ENCODE measurements at places on chromosomes 7 and 10.

DNA sequence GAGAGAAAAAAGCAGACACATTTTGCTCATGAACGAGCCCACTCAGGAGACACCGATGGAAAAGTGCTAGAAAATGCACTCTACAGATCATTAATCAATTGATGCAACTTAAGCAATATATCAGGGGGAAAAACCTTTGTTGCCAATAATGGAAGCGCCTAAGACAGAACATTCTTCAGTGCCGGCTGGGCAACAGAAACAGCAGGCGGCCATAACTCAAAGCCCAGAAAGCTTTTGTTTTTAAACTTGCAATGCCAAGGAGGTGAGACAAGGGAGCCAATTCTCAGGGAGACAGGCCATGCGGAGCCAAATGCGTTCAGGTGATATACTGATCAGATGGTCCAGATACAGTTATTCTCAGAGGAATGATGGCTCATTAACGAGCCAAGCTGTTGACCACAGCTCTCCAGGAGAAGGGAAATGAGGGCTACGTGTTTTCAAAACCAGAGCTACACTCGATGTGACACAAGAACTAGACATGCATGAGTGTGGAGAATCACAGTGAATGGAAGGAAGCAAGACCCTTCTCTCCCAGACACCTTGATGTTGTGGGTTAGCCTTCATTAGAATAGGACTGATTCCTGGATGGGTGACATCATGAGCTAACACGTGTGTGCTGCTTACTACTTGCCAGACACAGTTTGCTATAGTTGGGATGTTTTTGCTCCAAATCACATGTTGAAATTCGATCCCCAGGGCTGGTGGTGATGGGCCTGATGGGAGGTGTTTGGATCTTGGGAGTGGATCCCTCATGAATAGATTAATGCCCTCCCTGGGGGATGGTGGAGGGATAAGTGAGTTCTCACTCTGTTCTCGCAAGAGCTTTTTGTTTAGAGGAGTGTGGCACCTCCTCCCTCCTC is 79.1 kb upstream of the KCNMA1 start:
- no peak for DNase-seq

DNA sequence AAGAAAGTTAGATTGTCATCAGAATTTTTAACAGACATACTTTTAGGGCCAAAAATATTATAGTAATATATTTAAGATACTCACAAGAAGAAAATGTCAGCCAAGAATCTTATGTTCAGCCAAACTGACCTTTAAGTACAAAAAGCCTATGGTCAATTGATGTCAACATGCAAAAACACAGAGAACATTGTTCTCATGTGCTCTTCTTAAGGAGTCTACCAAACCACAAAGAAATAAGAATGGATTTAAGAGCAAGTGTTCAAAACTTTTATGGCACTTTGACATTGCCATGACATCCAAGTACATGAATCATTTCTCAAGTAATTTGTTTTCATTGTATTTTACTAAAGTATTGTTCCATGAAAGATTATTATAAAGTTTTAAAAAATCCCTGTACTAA is 180.4 kb downstream of the TMEM26 start:
- DNase-seq: no peak

- DNase-seq: no peak
These were observed 1243.1 kb downstream of the GATA3 start for GRCh38 chr10:9297580-9297979.

DNA sequence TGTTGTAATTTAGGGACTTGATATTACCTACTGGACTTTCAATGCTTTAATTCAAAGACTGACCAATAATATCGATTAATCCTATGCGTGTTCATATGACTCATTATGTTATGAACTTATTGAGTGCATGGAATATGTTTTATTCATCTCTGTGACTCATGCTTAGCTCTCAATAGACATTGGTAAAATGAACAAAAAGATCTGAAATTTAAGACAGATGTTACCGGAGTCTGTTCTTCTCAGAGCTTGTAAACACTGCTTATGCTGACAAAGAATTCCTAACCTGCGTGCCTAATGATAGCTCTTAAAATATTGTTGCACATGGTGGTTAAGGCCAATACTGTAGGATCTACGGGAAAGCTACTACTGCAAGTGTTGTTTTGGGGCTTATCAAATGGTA is 131.5 kb upstream of the ACBD5 start:
- no peak for DNase-seq

GRCh38 chr10:6255548-6256061 is 52.9 kb downstream of the PFKFB3 start:
- no peak for DNase-seq

- no peak for DNase-seq
These were observed 718 bp upstream of the STEAP4 start for GRCh38 chr7:88307412-88307811.

- DNase-seq: no peak
These were observed 819 bp downstream of the POLD2 start for GRCh38 chr7:44122529-44122928.

GRCh38 chr7:94382746-94383145 is 11.9 kb upstream of the COL1A2 start:
- DNase-seq: no peak

GRCh38 chr7:36599645-36600313 is 124.5 kb downstream of the AOAH start:
- no peak for DNase-seq

Measured in kidney (tissue), 22 donors.